NCI-H524 (cell line): ENCODE measurements at places on chromosomes 1 and 21.

GRCh38 chr1:212718499-212718898 is 18.9 kb upstream of the BATF3 start:
- DNase-seq, result peak; percentile 6

GRCh38 chr1:94721240-94721639 is 98.9 kb upstream of the SLC44A3 start:
- no peak for DNase-seq

- peak; percentile 9 for DNase-seq
These were observed 405.3 kb upstream of the PRMT6 start for GRCh38 chr1:106651028-106651762.

DNA sequence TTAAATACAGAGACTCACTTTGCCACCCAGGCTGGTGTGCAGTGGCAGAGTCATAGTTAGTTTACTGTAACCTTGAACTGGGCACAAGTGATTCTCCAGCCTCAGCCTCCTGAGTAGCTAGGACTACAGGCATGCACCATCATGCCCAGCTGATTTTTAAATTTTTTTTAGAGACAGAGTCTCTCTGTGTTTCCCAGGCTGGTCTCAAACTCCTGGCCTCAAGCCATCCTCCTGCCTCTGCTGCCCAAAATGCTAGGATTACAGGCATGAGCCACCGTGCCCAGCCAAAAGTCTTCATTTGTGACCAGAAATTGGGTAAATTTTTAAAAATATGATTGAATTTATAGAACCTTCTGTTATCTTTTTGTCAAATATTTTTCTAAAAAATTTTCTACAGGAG is 17.9 kb upstream of the TARS2 start:
- no peak for DNase-seq

DNA sequence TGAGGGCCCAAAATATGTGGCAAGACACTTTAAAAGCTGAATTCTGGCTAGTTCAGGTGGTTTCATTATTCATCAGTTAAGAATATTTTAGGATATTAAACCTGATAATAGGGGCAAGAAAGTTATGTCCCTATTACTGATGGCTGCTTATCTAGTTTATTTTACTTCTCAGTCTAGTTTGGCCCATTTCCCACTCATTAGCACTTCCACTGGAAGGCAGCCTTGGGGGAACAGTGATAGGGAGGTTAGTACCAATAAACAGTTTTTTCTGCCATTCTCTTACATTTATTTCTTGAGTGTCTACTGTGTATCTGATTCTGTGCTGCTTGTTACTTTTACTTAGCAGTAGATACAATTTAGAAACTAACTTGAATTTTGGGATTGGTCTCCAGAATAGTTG is 9.0 kb downstream of the PPP1R12B start:
- no peak for DNase-seq

DNA sequence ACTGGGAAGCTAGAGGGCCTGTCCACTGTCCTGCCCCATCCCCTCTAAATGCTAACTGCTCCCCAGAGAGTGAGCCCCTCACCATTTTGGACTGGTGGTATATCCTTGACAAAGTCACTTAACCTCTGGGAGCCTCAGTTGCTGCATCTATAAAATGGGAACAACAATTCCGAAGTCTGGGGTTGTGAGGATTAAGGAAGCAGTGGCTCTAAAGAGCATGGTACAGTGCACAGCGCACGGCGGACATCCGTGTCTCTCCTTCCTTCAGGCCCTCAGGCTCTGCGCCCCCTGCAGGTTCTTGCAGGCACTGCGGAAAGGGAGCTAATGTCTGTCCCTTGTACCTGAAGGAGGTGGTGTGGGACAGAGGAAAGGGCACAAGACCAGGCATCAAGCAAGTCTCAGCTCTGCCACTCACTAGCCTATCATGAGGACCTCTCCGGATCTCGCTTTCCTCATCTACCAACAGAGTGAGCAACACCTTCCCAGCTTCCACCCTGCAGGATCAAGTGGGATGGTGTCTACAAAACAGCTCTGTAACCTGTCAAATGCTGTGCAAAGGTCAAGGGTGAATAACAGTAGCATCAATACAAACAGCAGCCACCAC is 20.1 kb downstream of the ECE1 start:
- peak; percentile 10 for DNase-seq

DNA sequence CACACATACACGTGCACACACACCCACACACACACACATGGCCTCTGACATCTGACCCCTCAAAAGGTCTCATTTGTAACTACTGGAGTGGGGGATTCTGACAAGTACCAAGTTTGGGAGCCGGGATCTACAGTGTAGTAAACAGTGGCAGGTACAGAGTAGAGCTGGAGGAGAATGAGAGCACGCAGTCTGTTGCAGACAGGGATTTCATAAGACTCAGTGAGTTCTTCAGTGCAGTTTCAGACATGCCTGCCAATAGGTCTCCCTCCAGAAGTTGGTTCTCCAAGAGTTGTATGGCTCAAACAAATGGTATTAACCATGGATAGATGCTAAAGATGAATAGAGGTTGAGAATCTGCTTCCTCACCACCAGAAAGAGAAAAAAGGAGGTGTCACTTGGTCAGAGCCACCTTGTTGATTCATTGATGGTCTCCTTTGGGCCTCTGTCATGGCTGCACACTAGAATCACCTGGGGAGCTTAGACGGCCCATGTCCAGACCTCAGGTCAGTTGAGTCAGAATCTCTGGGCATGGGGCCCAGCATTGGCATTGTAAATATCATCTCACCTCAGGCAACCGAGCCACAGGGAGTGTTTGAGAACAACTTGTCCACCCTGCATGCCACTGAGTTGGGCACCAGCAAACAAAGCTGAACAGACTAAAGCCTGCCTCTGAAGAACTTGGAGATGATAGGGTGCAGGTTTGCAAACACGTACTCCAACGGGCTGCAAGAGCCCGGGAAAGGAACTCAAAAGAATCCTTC is 122.1 kb downstream of the EDEM3 start:
- DNase-seq, result no peak

GRCh38 chr1:60235275-60235674 is 161.7 kb upstream of the C1orf87 start:
- DNase-seq, result peak; percentile 30

DNA sequence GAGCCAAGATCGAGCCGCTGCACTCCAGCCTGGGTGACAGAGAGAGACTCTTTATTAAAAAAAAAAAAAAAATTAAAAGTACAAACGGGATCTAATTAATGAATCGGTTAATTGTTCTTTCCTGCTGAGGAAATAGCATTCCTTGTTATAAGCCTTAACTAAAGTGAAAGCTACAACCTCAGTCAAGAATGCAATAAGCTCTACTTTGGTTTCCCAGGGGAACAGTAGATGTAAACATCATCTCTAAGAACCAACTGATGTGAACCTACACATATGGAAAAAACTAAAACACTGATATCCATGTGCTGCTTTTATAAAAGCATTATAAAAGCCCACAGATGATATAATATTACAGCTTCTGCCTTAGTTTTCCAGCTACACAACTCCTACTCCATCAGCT is 41.9 kb downstream of the LPGAT1 start:
- DNase-seq, result no peak

- no peak for DNase-seq
These were observed 145.1 kb downstream of the SIPA1L2 start for GRCh38 chr1:232484856-232485255.

DNA sequence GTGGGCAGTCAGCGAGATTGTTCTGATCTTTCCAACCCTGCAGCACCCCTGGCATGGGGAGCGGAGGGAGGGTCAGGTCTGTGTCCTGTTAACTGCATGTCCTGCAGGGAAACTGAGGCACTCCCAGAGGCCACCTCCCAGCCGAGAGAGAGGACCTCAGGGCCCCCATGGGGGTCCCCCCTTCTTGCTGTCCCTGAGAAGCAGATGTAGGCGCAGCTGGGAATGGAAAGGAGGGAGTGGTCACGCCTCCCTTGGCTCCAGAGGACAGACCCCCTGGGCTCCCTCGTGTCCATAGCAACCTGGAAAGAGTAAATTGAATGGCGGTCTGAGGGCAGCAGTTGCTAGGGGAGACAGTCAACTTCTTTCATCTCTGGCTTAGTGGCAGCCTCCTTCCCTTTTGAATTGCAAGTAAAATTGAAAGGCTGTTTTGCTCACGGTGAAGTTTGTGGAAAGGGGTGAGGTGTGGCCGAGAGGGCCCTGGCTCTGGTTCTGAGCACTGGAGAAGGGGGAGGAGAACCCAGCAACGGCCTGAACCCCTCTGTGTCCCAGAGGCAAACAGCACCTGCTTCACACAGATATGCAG is 4.9 kb downstream of the CROCC start:
- DNase-seq, result no peak

DNA sequence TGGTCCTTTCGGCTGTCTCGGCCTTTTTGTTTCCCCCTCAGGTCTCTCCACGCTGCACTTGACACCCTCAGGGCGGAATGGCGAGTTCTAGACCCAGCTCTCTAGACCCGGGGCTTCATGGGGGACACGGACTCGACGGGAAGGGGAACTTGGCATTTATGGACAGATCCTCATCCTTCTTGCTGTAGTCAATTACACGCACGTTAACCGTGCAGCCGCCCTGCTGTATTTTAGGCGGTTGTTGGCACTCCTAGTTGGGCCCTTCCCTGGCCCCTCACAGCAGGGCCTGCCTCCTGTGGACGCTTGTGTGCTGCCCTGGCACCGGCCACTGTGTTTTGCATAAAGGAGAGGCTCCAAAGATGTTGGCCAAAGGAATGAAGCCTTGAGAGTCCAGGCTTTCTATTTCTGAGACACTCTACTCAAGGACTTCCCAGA is 558 bp upstream of the BTG3 start:
- peak; percentile 46 for DNase-seq

- no peak for DNase-seq
These were observed 34.7 kb upstream of the GPR25 start for GRCh38 chr1:200837931-200838571.

- DNase-seq, result no peak
These were observed 48.5 kb upstream of the DMRTB1 start for GRCh38 chr1:53410701-53411100.

- no peak for DNase-seq
These were observed 177.1 kb upstream of the RAB4A start for GRCh38 chr1:229093609-229094336.

GRCh38 chr1:240877605-240878004 is 265.6 kb upstream of the GREM2 start:
- no peak for DNase-seq

DNA sequence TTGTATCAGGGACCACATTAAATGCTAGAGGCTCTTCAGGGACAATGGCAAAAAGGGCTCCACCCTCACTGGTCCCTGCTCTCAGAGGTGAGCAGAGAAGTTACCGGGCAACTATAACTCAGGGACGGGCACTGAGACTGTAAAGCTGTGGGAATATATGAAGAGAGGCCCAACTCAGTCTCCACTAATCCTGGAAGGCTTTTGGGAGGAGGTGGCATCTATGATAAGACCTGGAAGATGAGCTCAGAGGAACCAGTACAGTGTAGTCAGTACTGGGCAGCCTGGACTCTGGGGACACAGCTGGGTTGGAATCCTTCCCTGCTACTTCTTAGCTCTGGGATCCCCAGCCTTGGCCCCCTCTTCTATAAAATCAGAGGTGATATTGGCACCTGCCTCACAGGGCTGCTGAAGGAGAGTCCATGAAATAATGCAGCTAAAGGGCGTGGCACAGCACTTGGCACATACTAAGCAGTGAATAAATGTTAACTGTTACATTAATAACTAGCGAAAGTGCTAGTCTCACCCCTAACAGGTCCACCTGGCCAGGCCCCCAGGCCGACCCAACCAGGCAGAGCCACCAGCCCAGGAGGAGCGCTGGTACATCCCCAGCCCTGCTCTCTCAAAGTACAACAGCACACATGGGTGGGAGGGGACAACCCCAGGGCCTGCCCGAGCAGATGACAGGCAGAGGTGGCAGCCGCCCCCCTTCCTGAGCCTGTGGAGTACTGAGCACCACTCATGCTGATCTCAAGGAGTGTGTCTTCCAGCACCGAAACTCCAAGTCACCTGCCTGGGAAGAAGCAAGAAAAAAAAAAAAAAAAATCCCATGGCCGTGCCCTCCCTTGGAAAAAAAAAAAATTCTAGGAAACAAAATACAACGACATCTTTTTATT is 62.7 kb downstream of the CASZ1 start:
- DNase-seq, result peak; percentile 90
